ENCODE measurements at places on chromosomes 16 and 17.

GRCh38 chr16:17476414-17477259 is 5.9 kb upstream of the XYLT1 start:
- DNase-seq, result peak; percentile 58

GRCh38 chr17:54972406-54973138 is 4.0 kb downstream of the STXBP4 start:
- DNase-seq, result no peak

- DNase-seq, result no peak
Observed at GRCh38 chr17:65254166-65254565, 117.0 kb downstream of the RGS9 start.

DNA sequence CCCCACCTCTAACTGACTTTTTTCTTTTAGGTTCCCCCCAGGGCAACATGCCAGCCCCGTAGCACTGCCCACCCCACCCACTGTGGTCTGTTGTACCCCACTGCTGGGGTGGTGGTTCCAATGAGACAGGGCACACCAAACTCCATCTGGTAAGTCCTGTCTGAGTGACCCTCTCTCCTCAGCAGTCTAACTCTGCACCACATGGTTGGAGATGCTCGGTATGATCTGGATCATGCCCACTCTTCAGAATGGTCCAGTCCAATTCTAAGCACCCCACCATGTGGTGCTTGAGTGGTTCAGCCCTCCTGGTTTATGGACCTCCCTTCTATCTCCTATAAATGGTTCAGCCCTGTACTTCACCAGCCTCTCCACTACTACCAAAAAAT is 5.9 kb downstream of the KDM6B start:
- peak; percentile 55 for DNase-seq

DNA sequence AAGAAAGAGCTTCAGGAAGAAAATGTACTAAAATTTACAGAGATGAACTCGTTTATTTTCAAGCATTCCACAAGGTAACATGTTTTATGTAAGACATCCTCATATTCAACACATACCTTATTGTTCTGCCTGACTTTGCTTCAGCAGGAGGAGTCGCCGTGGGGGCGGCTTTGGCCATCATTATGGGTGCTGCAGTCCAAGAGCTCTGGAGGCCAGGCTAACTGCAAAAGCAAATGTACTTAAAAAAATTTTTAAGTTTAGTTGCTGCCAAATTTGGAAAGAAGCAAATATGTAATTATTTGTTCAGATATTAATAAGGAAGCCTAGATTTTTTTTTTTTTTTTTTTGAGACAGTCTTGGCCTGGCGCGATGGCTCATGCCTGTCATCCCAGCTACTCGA is 4.1 kb upstream of the SPG7 start:
- no peak for DNase-seq

DNA sequence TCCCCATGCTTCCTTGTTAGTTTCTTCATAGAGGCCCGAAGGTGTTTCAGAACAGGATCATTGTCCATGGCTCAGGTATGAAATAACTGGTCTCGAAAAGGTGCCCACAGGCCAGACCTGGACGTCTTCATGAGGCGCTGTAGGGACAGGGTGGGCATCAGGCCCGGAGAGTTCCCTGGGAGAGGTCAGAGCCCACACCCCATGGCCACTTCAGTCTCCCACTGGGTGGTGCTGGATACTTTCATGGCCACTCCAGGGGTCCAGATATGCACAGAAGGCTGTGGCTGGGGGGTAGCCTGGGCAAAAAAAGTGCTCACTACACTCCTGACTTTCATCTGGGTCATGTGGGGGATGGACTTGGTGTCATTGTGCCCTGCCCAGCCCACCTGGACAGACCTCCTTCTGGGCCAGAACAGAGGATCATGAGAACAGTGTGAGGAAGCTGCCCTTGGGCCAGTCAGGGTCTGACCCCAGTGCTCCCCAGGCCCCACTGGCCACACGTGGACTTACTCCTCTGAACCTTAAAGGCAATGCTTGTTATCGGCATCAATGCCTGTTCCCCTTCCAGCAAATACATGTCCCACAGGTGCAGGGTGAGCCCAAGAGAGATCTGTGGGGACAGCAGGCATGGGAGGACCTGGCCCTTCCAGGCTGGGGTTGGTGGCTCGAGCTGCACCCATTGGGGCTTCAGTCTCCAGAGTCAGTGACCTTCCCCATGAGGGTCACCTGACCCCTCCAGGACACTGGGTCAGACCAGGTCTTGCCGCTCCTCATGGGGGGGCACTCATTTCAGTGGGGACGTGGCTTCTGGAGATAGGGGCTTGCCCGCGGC is 36.9 kb downstream of the LGALS9 start:
- DNase-seq, result no peak

GRCh38 chr16:79811541-79811940 is 211.0 kb upstream of the MAF start:
- no peak for DNase-seq

DNA sequence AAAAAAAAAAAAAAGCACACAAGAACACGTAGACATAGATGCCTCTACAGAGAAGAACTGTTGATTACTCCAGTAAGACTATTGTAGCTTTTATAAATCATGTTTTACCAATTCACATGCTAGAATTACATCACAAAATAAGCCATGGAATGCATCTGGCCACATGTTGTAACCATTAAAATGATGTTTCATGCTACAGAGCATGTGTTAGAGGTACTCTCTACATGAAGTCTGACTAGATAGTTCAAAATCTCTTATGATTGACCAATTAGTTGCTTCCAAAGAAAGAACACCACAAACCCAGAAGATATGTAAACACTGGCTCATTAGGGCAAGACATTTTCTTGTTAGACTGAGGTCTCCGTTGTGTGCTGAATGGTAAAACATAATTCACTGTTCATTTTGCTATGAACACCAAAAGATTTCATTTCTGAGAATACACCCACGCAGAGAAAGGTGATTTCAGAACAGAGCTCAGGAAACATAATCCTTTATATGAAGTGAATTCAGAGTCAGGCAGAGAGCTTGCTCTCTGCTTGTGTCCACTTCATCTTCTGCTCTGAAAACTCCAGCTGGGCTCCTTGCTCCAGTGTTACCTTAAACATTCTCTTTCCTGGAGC is 411.4 kb upstream of the SOX9 start:
- no peak for DNase-seq

GRCh38 chr17:41544491-41544892 is 16.4 kb upstream of the KRT19 start:
- DNase-seq, result no peak

- DNase-seq, result no peak
Observed at GRCh38 chr17:7593296-7593695, 3.4 kb upstream of the SOX15 start.

GRCh38 chr16:31785126-31785525 is 88.5 kb upstream of the ZNF267 start:
- DNase-seq, result no peak

DNA sequence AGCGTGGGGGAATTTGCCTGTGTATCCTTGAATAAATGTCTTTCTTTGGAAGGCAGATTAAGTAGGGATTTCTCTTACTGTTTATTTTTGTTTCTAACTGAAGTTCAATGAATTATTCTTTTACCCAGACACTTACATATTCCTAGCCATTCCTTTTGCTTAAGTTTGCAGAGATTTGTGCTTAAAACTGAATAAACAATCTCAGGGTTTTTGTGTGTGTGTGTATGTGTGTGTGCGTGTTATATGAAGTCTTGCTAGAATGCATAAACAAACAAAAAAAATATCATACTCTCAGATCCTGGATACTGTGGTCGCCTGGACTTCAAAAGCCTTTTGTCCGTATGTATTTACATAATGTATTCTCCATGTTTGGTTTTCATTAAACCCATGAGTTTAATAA is 672.8 kb downstream of the MAF start:
- DNase-seq, result no peak

DNA sequence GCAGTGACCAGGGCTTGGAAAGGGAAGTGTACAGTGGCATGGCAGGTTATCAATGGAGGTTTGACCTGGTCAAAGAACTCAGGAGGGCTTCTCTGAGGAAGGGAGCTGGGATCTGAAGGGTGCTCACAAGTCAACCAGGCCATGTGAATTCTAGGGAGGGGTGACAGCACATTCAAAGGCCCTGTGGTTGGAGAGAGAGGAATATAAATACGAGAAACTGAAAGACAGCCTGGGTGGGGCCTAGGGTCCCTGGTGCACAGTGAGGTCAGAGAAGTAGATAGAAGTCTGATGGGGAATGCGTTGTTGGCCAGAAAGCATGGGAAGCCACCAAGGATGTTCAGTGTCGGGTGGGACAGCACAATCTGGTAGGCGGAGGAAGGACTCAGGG is 210.8 kb downstream of the KATNIP start:
- DNase-seq, result no peak

DNA sequence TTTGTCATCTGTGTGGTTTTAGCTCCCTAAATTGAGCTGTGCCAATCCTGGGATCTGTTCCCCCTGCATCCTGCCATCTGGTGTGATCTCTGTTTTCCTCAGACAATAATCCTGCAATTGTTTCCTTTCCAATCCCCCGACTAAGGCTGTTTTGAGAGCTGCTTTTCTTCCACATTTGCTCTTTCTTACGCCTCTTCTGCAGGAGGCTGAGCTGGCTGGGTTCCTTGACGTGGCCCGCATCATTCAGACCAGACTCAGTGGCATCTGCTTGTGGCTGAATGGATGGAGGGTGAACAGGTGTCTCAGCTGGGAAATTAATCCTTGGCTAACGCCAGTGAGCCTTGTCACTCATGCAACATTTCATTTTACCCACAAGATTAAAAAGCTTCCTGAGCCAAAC is 9.8 kb upstream of the MED9 start:
- DNase-seq, result no peak

- DNase-seq, result no peak
Observed at GRCh38 chr16:15426796-15427195, 7.6 kb upstream of the BMERB1 start.

DNA sequence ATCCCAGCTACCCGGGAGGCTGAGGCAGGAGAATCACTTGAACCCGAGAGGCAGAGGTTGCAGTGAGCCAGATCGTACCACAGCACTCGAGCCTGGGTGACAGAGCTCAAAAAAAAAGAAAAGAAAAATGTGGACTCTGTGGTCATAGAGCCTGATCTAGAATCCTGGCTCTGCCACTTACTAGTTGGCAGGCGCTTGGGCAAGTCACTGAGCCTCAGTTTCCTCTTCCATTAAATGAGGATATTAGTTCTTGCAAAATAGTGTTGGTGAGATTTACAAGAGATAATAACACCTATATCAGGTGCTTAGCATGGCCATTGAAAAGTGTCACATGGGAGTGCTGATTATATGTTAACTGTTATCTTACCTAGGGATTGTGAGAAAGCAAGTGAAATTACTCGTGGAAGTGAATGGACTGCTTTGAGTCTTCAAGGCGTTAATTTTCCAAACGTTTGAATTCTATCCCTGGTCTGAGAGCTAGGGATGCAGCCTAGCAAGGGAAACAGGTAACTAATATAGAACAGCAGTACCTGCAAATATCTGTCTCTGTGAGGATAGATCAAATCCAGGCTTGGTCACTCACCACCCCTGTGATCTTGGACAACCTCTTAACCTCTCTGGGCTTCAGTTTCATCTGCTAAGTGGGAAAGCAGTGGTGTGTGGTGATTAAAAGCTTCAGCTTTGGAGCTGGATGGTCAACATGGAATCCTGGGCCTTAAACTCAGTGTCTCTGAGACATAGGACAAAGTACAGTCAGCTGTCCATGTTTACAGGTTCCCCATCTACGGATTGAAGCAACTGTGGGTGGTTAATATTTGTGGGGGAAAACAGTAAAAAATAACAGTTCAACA is 953 bp upstream of the NSMCE1 start:
- DNase-seq, result no peak

DNA sequence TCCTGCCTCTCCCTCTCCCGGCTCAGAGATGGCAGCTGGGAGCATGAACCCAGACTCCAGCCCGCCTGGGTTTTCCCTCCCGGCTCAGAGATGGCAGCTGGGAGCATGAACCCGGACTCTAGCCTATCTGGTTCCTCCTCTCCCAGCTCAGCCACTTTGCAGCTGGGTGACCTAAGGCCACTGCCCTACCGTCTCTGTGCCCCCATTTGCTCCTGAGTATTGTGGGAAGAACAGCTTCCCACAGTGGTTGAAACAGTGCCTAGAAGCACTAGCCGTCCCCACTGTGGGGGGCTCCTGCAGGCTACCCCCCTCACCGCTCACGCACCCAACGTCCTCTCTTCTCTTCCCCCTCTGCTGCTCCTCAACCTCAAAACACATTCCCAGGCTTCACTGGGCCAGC is 99.9 kb upstream of the GSE1 start:
- no peak for DNase-seq

- DNase-seq, result no peak
Observed at GRCh38 chr16:17296431-17296830, 174.3 kb downstream of the XYLT1 start.

- DNase-seq, result peak; percentile 48
Observed at GRCh38 chr17:81040791-81041337, 5.9 kb downstream of the BAIAP2 start.

- DNase-seq, result no peak
Observed at GRCh38 chr16:47928008-47928407, 227.8 kb downstream of the ABCC12 start.

DNA sequence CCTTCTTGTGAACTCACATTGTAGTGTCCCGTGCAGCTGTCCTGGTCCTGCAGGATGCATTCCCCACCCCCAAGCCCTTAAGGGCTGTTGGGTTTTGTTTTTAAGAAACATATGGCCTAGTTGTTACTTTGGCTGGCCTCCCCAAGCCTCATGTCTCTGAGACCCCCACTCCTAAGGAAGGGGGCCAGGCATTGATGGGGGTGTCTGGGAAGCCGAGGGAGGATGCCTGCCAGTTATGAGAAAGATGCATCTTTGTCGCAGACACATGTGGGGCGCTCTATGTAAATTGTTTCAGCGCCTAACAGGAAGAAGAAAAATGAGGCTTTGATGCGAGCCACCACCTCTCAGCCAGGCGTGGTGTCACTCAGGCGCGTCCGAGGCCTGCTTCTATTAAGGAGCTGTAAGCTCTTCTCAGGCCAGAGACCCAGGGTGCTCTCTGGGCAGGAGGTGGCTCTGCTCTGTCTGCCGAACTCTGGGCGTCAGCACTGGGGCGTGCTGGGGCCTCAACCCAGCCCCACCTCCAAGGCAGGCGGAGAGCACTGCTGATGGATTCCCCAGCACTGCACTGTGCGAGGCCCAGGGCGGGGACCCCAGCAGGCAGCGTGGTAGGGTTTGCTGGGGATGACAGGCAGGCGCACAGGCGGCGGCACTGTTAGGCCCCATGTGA is 70.6 kb downstream of the SREBF1 start:
- DNase-seq, result no peak

All from activated CD4-positive, alpha-beta T cell treated with anti-CD3 and anti-CD28 coated beads, Interleukin-10, Interleukin-2, amounts not matched to agents 100 ng/mL and 50 ng/mL, durations not matched to agents 16 hours and 8 hours (primary cell).